ENCODE measurements at places on chromosomes 11 and 22.

GRCh38 chr11:13947379-13947778 lies 15.1 kb upstream of the SPON1 start:
- DNase-seq, result no peak

DNA sequence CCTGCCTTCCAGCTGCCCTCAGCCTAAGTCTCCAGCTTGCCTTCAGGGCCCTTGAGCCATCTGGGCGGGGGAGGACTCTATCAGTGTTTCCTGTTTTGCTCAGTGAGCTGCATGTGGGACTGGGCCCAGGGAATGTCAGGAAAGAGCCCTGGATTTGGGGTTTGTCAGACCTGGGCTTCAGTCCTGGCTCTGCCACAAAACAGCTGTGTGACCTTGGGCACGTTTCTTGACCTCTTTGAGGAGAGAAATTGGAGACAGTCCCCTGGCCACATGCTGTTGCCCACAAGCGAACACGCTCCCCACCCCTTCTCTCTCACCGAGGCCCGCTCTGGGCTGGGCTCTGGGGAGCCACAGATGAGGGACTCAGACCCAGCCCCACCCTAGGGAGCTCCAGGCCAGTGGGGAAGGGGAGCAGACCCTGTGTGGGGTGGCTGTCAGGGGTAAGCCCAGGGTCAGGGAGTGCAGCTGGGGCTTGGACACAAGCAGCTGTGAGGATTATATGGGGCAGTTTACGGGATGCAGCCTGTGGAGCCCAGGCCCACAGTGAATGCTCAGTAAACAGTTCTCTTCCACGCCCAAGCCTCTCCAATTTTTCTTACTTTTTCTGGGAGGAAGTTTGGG lies 12.3 kb downstream of the MYO7A start:
- DNase-seq, result no peak

- DNase-seq, result no peak
Observed at GRCh38 chr22:46908641-46909107, 146.2 kb downstream of the TBC1D22A start.

DNA sequence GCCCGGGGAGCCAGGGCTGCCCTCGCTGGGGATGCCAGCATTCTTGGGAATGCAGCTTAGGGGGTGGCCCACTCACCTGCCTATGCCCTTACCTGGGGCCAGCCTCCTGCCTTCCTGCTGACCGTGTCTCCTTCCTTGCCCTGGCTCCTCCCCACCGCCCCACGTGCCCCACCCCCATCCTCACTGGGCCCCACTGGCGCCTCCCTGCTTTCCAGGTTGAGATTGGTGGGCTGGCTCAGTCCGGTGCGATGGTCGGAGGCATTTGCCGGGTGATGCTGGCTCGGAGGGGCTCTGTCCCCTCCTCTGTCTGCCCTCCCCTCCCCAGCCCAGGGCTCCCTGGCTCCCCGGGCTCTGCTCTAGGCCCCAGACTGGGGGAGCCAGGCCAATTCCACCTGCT lies 34.1 kb upstream of the GRAMD4 start:
- no peak for DNase-seq

- DNase-seq, result no peak
Observed at GRCh38 chr22:30414525-30415047, 11.0 kb upstream of the MTFP1 start.

GRCh38 chr11:11580841-11581411 lies 40.9 kb downstream of the GALNT18 start:
- DNase-seq, result no peak

GRCh38 chr11:114163830-114164401 lies 104.4 kb downstream of the ZBTB16 start:
- no peak for DNase-seq

DNA sequence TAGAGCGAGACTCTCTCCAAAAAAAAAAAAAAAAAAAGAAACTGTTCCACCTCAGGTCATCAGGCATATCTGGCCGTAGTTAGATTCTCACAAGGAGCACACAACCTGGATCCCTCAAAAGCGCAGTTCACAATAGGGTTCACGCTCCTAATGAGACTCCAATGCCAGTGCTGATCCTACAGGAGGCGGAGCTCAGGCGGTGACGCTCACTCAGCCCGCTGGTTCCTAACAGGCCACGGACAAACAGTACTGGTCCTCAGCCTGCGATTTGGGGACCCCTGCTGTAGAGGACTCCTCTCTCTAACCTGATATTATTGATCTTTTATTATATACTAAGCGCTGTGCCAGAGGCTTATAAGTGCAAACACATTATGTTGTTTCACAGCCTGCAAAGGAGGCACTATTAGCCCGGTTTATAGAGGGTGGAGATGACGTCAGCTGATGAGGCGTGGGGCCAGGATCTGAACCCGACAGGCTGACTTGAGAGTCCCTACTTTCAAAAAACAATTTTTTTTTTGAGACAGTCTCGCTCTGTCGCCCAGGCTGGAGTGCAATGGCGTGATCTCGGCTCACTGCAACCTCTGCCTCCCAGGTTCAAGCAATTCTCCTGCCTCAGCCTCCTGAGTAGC lies 4.9 kb upstream of the MAFF start:
- no peak for DNase-seq

DNA sequence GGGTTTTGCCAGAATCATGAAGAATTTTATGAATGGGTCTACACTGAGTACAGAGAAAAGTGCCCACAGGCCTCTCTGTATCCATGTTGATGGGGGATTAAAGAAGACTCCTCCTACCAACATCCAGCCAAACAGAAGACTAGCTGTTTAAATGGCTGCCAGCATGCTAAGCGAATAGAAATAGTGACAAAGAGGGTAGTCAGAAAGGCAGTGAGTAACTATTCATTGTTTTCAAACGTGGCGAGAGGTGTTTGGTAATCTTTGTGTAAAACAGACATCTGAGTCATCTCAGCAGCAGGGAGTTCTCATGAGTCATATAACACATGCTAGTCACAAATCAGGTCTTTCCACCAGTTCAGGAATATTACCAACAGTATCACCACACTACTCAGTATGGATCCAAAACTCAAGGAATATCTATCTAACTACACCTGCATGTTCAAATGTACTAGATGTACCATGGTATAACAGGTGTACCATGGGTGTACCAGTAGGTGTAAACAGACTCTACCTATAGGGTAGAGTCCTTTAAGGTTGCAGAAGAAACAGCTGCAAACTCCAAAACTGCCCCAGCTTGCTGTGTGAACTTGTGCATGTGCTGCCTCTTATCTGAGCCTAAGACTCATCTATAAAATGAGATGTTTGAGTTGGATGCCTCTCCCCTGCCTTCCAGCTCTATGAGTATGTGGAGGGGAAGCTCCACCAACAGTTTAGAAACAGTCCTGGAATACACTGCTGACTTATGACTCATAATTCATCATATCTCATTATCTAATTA lies 82.0 kb downstream of the SLC1A2 start:
- DNase-seq, result no peak

- DNase-seq, result no peak
Observed at GRCh38 chr11:68806931-68807844, 34.5 kb downstream of the CPT1A start.

DNA sequence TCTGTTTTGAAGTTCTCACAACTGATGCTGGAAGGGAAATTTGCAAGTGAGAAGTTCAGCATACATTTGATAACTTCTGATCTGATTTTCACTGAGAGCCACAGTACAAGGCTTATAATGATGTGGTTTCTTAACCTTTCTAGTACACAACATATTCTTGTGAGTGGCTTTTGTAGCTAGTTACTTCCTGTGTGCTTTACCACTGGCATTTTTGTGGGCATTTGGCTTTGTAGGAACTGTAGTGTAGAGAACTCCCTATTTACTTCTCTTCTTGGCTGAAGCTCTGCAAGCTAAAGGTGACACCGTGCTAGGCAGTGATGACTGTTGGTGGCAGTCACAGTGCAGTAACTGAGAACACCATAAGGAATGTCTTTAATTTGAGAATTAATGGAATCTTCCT lies 14.9 kb downstream of the USP47 start:
- no peak for DNase-seq

DNA sequence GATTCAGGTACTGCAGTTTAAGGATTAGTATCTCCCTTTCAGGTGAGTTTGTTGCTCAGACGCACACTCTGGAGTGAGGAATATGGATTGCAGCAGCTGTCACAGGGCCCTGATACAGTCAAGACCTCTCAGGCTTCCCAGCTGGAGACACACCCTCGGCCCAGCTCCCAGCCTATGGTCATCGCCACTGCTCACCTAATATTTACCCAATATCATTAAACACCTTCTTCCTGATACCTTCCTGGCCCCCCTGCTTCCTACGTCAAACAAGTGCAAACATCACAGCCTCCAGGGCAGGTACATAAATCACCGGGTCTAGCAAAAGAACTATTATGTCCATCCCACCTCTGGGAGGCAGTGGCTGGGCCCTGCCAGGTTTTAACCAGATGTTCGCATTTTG lies 213.3 kb downstream of the MN1 start:
- no peak for DNase-seq

DNA sequence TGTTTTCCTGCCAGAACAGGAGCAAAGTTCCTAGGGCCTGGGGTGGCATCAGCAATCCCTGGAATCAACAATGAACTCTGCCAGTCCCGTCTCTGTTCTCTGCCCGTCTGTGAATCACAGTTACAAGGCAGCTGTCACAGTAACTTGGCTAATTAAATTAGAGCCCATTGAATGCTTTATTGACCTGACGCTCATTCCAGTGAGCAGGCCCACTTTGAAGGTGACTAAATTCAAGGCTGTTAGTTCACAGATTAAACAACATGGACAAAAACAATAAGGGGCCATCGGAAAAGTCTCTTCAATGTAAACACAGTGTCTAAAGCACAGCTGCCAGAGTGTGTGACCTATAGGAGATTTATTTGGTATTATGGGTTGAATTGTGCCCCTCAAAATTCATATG lies 17.7 kb upstream of the TMPRSS5 start:
- no peak for DNase-seq

DNA sequence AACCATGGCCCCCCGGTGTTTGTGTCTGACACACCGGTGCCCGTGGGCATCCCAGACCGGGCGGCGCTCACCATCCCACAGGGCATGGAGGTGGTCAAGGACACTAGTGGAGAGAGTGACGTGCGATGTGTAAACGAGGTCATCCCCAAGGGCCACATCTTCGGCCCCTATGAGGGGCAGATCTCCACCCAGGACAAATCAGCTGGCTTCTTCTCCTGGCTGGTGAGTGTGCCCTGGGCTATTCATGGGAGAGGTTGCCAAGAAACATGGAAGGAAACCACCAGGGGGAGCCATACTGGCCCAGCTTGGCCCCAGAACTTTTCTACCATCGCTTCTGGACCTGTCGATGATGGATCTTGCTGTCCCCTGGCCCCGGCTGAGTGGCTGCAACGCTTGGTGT lies 36.5 kb downstream of the PRDM11 start:
- no peak for DNase-seq

- no peak for DNase-seq
Observed at GRCh38 chr22:44483878-44484277, 14.2 kb downstream of the RTL6 start.

DNA sequence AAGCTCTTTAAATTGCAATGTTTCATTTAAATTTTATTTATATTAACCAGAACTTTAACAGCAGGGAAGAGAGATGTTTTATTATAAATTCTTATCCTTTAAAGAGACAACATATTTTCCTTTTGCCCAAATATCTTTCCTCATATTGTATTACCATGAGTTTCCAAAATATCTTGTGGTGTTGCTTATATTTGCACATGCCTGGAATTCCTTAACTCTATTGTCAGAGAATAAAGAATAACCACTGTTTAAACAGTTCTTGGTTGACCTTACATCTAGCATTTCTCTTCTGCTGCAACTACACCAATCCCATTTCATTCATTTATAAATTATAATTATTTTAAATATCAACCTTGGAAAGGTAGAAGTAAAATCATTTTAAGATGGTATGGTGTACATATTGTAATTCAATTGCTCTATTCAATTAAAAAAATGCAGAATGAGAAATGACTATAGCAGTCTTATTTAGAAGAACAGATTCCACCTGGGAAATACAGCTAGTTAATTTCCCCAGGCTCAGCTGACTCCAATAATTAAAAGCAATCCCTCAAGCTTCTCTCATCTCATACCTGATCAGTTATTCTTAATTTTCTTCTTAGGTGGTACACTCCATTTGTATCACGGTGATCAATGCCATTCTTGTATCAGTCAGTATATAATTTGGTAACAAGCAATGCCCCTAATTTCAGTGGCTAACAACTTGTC lies 923.3 kb downstream of the KCNA4 start:
- no peak for DNase-seq

- DNase-seq, result no peak
Observed at GRCh38 chr11:95704865-95705264, 84.7 kb downstream of the FAM76B start.

Data from activated naive CD4-positive, alpha-beta T cell (primary cell).